ENCODE measurements at places on chromosomes 11 and 22.

DNA sequence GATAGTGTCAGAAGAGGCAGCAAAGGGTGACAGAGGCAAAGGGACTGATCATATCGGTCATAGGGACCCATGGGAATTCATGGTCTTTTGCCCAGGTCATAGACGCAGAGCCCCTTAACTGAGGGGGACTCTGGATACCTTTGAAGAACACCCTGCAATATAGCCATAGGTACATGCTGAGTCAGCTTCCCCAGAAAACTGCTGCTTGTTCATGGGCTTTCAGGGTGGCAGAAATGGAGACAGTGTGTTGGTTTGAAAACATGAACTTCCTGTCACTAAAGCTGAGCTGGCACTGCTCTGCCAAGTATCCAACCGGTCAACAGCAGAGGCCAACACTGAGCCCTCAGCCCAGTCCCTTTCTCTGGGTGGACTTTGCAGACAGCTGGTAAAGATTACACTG, 114.2 kb downstream of the EFCAB6 start:
- DNase-seq = no peak

DNA sequence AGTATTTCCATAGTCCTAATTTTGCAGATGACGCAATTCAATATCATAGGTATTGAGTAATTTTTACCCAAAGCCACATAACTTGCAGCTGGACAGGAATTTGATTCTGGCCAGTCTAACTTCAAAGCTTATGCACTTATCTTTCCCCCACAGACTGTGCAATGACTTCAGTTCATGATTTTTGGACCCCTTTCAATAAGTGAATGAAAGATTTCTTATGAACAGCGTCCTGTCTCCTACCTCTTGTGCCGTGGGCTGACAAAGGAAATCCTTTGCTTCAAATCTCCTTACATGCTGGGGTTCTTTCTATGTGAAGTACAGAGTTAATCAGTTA, 217.7 kb upstream of the KIRREL3 start:
- no peak for DNase-seq

DNA sequence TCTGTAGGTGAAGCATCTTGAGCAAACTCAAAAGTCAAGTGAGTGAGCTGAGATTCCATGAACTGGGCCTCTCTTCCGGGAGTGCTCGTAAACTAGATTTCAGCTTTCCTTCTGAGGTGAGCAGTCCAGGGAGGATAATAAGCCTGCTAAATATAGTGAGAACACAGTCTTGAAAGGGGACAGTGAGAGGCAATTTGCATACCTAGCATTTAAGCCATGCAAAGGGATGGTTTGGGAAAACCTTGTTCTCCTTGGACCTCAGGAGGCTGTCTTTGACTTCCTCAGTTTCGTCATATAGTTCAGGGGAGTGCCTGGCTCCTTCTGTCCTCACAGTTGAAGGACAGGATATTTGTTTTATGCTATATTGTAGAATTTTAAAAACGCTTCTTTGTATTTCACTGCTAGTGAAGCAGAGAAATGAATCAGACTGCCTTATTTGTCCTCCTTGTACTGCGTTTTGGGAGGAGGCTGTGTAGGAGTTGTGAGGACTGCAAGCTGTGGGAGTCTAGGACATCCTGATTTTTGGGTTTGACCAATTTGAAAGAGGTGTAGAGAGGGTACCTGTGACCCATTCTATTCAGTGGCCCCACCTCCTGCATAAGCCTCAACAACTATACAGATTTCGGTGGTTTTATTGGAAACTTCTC, 11.0 kb upstream of the SORL1-AS1 start:
- no peak for DNase-seq

DNA sequence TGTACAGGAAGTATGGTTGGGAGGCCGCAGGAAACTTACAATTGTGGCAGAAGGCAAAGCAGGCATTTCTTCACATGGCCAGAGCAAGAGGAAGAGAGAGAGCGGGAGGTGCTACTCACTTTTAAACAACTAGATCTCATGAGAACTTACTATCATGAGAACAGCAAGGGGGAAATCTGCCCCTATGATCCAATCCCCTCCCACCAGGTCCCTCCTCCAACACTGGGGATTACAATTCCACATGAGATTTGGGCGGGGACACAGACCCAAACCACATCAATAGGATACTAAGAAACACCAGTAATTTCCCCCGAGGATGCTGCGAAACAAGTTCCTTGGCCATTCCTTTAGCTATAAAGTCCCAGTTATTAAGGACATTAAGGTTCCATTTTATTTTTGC, 94.1 kb upstream of the SC5D start:
- DNase-seq = no peak

DNA sequence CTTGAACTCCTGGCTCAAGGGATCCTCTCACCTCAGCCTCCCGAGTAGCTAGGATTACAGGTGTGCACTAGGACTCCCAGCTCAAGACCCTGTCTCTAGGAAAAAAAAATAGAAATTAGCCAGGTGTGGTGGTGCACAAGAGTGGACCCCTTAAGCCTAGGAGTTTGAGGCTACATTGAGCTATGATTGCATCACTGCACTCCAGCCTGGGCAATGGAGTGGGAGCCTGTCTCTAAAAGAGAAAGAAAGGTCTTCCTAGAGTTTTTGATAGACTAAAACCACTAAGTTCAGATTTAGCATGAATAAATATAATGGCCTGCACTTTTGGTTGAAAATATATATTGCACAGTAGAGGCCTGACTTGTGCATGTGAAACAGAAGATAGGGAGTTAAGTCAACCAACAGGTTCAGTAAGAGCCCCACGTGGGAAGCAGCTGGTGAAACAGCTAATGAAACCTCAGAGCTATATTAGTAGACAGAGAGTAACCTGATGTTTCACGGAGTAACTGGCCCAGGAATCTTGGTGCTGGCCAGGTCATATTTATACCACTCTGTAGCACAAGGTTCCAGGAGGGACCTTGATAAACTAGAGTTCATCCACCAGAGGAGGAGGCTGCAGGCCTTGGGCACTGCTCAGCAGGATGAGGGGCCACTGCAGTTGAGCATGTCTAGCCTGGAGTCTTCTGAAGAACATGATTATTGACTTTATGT, 4.6 kb upstream of the MICAL3 start:
- DNase-seq = no peak

DNA sequence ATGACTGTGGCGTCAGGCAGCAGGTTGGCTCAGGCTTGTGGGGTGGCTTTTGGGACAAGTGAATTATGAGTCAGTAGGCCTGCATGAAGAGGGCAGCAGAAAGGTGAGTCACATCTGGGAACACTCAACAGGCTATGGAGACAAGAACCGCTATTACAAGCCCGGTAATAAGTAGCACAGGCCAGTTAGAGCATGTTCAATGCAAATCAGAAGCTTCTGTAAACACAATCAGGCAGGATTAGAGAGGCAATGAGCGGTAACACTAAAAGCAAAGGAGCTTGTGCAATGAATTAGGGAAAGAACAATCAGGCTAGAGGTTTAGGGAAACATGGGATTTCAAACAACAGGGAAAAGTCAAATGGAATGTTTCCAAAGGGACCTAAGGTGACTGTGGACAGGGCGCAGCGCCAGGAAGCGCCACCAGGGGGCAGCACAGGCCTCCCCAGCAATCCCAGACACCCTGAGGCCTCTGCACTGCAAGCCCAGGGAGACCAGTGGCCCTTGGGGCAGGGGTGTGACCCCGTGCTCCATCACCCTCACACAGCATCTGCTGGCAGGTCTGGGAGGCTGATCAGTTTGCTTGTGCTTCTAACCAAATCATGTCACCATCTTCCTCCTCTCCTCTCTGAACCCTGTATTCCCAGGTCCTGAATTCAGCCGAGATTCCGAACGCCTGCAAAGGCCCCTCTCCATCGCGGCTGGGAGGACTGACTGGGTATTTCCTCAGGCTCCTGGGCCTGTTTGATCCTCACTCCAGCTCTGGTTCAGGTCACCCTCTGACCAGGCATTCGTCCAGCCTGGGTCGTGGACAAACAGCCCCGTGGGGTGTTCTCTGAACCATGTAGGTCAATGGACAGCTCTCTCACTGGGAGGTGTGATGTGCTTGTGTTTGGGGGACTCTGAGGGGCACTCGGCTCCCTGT, 50.0 kb downstream of the C11orf58 start:
- DNase-seq = peak; percentile 68

- DNase-seq = peak; percentile 16
Measured at GRCh38 chr22:46390652-46391301, 55.3 kb downstream of the TRMU start.

DNA sequence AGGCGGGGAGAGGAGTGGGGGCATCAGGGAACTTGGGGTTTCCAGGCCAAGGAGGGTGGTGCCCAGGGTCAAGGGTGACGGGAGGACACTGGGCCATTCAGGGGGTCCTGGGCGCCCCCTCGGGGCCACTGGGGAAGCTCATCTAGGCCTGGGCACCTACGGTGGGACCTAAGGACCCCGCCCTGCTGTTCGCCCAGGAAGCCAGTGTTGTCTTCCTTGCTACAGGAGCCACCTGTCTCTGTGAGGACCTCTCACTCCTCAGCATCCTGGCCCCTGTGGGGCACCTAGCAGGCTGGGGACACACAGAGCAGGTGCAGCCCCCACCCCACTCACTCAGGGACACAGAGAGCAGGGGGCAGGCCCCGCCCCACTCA, 191.6 kb downstream of the IGLL1 start:
- no peak for DNase-seq

GRCh38 chr11:89125298-89125697, 52.4 kb upstream of the TYR start:
- no peak for DNase-seq

DNA sequence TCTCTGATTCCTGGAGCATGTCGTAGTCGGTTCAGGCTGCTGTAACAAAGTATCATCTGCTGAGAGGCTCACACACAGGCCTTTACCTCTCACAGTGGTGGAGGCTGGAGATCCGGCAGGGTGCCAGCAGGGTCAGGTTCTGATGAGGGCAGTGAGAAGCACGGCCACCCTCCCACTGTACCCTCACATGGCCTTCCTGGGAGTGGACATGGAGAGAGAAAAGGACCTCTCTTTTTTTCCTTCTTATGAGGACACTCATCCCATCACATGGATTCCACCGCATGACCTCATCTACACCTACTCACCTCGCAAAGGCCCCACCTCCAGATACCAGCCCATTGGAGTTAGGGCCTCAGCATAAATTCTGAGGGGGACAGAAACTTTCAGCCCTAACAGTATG, 99.5 kb downstream of the BCR start:
- no peak for DNase-seq

DNA sequence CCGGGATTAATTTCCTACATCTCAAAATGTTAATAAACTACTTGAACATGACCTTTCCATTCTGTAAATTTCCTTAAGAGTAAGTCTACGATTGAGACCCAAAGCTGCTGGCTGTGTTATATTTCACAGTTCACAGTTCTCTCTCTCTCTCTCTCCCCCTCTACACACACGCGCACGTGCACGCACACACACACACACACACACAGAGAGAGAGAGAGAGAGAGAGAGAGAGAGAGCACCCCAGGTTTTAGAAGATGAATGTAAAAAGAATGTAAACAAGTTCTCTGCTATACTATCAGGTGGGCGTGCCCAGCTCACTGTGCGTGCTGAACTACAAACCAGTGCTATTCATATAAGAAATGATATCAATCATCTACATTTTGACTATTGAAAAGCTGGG, 3.3 kb downstream of the BDNF start:
- DNase-seq = no peak

GRCh38 chr11:12715941-12716340, 41.7 kb downstream of the TEAD1 start:
- no peak for DNase-seq

GRCh38 chr22:46866591-46866990, 104.1 kb downstream of the TBC1D22A start:
- DNase-seq = no peak

GRCh38 chr11:120744016-120744994, 232.8 kb downstream of the GRIK4 start:
- no peak for DNase-seq

DNA sequence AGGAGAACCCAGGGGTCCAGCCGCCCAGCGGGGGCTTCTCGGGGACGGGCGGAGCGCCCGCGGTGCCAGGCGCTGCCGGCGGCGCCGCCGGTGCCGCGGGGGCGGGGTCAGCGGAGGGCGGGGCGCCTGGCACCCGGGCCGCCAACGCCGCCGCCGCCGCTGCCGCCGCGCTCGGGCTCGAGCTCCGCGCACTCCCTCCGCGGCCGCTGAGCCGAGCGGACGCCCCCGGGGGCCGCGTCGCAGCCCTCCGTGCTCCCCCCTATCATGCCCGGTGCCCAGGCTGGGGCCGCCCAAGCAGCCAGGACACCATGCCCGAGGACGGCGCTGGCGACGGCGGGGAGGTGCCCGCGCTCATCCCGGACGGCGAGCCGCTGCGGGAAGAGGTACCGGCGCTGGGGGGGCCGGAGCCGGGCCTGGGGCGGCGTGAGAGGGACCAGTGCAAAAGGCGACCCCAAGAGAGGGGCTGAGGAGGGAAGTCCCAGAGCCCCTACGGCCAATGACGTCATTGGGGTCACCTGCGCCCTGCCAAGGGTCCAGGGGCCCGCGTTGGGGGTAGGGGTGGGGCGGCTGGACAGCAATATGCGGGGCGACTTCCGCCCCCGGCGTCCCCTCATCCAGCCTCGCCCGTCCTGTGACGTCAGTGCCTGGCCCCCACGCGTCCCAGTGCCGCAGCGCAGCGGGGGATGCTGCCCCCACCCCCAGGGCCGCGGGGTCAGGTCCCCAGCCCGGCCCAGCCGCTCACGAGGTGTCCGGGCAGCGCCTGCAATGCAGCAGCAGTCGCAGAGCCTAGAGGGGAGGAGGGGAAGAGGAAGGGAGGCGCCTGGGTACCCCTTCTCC, at the start of gene TMEM151A:
Gene TMEM151A, plus strand, starts transcription at position 189 of the 837 bp plus-strand sequence. Its CDS starts 120 bp downstream, at position 309.
- DNase-seq = peak; percentile 69

DNA sequence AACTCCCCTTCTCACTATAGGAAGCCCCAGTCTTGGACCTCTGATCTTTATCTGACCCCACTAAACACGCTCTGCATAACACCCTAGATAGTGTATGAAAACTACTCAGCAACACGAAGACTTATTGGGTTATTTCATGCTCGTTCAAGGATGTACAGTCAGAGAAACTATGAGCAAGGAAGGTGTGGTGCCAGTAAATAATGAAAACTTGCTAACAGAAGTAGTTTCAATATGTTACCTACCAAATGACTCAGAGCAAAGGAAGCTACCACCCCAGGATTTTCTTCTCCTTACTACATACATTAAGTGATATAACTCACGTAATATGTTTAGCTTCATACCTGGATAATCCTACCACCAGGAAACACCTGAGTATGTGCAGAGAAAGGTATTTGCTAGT, 25.9 kb upstream of the LYVE1 start:
- no peak for DNase-seq

GRCh38 chr11:90288212-90288821, 65.5 kb upstream of the CHORDC1 start:
- no peak for DNase-seq

- no peak for DNase-seq
Measured at GRCh38 chr11:134539285-134539684, 127.2 kb upstream of the B3GAT1 start.

- no peak for DNase-seq
Measured at GRCh38 chr11:46455834-46456233, 64.3 kb upstream of the CHRM4 start.

- DNase-seq = no peak
Measured at GRCh38 chr11:80328774-80329173, 887.9 kb upstream of the TENM4 start.

- DNase-seq = no peak
Measured at GRCh38 chr11:11349870-11350337, 3.1 kb downstream of the CSNK2A3 start.

- no peak for DNase-seq
Measured at GRCh38 chr11:68993546-68993945, 12.8 kb upstream of the MRGPRD start.

Data from head of caudate nucleus (tissue), 42 donors.